Pancreas (tissue), 10 donors: ENCODE measurements at places on chromosomes 4 and X.

DNA sequence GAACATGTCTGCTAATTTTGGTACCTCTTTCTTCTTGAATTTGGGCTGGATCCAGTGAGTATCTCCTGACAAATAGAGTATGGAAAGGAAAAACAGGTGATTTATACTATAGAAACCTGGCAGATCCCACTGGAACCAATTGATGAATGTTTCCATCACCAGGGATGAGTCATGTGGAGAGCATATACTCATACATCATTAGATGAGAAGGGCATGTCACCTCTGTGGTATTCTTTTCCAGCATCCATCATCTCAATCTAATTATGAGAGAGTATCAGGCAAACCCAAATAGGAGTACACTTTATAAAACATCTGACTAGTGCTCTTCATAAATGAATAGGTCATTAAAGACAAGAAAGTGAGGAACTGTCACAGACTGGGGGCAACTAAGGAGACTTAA, 90.7 kb downstream of the CLDN22 start:
- DNase-seq: no peak
- H3K4me3 ChIP-seq: no peak overlapping the region
- H3K27ac ChIP-seq: no peak overlapping the region
- no peaks in the 10 kb centered on the region for H3K36me3 ChIP-seq
- no peaks in the 10 kb centered on the region for H3K27me3 ChIP-seq

DNA sequence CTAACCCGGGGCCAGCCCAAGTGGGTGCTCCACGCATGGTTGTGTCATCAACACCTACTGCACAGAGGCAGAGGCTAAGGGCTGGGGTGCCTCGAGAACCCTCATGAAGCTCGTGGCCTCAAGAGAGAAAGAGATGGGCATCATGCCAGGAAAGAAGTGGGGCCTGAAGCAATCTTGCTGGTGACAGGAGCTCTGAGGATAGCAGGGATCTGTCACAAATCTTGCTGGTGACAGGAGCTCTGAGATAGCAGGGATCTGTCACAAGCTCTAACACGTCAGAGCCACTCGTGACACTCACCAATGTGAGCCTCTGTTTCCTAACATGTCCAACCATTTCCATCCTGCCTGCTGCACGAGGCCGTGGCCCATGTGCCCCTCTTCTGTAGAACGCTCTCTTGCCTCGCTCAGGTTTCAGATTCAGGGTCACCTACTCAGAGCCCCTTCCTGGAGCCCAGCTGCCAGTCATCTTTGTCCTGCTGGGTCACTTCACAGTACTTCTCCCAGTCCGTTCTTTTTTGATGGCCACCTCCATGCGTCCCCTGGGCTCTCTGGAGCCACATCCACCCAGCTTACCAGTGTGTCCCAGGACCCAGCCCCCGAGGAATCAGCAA, 21.1 kb downstream of the PNMA6E start:
- no peaks in the 10 kb centered on the region for H3K36me3 ChIP-seq
- no peak for DNase-seq
- H3K27me3 ChIP-seq: no peaks in the 10 kb centered on the region
- no peak overlapping the region for H3K4me3 ChIP-seq
- H3K27ac ChIP-seq: no peak overlapping the region

- no peak overlapping the region for H3K4me3 ChIP-seq
- no peaks in the 10 kb centered on the region for H3K4me1 ChIP-seq
- DNase-seq: no peak
Measured at GRCh38 chrX:56986138-56986537, 9.2 kb downstream of the SPIN3 start.

DNA sequence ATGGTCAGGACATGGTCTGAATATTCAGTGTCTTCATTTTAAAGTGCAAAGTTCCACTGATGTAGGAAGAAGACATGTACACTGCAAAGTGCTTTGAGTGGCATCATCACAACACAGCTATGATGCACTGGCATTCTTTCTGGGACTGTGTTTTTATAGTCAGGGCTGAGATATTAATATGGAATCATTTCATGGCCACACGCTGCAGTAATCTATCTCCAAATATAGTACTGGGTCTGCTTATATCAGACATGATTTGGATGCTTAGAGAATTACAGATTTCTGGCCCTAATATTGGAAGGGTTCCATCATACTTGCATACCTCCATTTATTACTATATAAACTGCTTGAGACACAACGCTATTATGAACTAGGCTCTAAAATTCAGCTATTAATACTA, 1170.9 kb downstream of the NLGN4X start:
- H3K4me3 ChIP-seq: no peak overlapping the region
- H3K27me3 ChIP-seq: no peaks in the 10 kb centered on the region
- no peak for DNase-seq
- no peaks in the 10 kb centered on the region for H3K36me3 ChIP-seq

DNA sequence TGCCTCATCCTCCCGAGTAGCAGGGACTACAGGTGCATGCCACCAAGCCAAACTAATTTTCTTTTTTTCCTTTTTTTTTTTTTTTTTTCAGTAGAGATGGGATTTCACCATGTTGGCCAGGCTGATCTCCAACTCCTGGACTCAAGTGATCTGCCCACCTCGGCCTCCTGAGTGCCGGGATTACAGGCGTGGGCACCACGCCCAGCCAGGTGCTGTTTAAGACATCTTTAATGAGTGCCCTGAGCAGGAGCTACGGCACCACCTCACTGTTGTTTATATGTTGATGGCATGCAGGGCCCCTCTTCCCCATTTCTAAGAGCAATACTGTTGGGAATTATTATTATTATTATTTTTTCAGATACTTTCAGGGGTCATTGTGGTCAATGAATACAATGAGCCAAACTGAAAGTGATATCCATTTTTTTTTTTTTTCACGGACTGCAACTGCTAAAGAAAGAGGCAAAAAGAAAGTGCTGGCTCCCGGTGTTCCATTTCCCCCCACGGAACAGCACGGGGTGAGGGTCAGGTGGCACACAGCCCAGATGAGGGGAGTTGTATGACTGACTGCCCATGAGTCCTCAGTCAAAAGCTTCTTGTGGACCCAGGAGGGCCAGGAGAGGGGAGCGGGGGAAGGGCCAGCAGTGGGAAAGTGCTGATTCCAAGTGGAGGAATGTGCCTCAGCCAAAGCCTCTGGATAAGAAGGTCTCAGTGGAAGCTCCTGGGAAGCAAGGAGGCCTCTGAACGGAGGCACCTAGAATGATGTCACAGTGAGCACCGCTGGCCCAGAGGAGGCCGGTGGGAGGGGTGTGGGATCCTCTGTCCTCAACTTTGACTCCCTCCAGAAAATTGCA, 101.8 kb upstream of the HPF1 start:
- no peak for DNase-seq
- no peak overlapping the region for H3K4me3 ChIP-seq
- no peaks in the 10 kb centered on the region for H3K36me3 ChIP-seq
- H3K27ac ChIP-seq: no peak overlapping the region
- no peaks in the 10 kb centered on the region for H3K4me1 ChIP-seq

- DNase-seq: no peak
- H3K27ac ChIP-seq: no peak overlapping the region
- H3K36me3 ChIP-seq: no peaks in the 10 kb centered on the region
- H3K27me3 ChIP-seq: no peaks in the 10 kb centered on the region
- H3K4me3 ChIP-seq: no peak overlapping the region
Measured at GRCh38 chr4:93657527-93657926, 171.0 kb upstream of the ATOH1 start.

- no peak for DNase-seq
- no peak overlapping the region for H3K4me3 ChIP-seq
Measured at GRCh38 chr4:172819353-172819752, 349.3 kb upstream of the GALNT7 start.

DNA sequence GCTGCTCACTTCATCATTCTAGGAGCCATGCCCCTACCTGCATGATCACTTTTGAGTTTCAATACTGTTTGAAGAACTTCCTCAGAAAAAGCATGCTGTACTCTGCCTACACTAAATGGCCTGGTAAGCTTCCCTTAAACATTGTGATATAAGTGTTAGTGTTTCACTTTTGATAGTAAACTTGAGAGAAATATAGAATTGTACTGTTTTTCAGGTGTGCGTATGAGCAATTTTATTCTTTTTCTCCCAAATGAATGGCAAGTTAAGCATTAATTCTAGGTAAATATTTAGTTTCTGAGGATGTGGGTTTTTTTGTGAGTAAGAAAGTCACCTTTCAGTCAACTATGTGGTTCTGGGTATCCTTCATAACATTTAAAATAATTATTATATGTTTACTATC, 484.5 kb downstream of the IL15 start:
- no peak overlapping the region for H3K27ac ChIP-seq
- H3K4me3 ChIP-seq: no peak overlapping the region
- H3K36me3 ChIP-seq: no peaks in the 10 kb centered on the region
- no peak for DNase-seq

- H3K4me1 ChIP-seq: no peaks in the 10 kb centered on the region
- no peak for DNase-seq
- H3K4me3 ChIP-seq: no peak overlapping the region
- H3K27ac ChIP-seq: no peak overlapping the region
Measured at GRCh38 chrX:102044496-102044895, 81.0 kb upstream of the TCEAL2 start.

DNA sequence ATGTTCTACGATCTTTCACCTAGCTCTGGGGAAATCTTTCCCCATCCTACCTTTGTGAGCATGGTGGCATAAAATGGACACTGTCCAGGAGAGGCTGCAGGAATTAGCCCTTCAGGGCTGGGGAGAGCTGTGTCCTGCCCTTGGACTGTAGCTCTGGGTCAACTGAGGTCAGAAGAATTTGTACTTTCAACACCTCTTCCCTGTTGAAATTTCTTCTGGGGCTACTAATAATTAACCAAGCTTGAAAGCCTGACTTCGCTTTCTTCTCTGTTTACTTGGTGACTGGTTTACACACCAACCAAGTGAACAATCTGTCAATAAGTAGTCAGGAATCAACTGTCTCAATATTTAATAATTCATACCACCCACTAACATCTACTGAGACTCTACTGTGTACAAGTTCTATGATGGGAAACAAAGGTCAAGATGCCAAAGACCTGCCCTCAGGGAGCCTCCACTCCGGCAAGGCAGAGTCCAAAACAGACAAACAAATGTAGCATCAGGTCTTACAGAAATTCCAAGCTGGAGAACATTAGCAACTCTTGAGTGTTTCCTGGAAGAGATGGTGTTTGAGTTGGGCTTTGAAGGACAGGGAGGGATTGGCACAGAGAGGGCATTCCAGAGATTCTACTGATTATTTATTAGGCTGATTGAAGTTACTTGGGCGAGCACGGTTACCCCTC, 113.1 kb downstream of the ENPP6 start:
- no peaks in the 10 kb centered on the region for H3K36me3 ChIP-seq
- H3K4me3 ChIP-seq: no peak overlapping the region
- H3K27ac ChIP-seq: peak overlapping the region; percentile 4

- H3K36me3 ChIP-seq: no peaks in the 10 kb centered on the region
- H3K27me3 ChIP-seq: no peaks in the 10 kb centered on the region
- H3K4me1 ChIP-seq: no peaks in the 10 kb centered on the region
- DNase-seq: no peak
Measured at GRCh38 chrX:129784371-129784770, 4.6 kb downstream of the SASH3 start.

GRCh38 chr4:120801137-120801758, 121.3 kb downstream of the PRDM5 start:
- H3K27me3 ChIP-seq: no peaks in the 10 kb centered on the region
- no peaks in the 10 kb centered on the region for H3K4me1 ChIP-seq
- no peaks in the 10 kb centered on the region for H3K36me3 ChIP-seq
- H3K27ac ChIP-seq: no peak overlapping the region
- no peak for DNase-seq

- no peak overlapping the region for H3K4me3 ChIP-seq
- no peak for DNase-seq
- H3K27me3 ChIP-seq: peaks cover 11% of the 10 kb centered on the region
- no peaks in the 10 kb centered on the region for H3K36me3 ChIP-seq
- H3K4me1 ChIP-seq: no peaks in the 10 kb centered on the region
Measured at GRCh38 chrX:17692709-17693346, 44.5 kb upstream of the SCML1 start.

DNA sequence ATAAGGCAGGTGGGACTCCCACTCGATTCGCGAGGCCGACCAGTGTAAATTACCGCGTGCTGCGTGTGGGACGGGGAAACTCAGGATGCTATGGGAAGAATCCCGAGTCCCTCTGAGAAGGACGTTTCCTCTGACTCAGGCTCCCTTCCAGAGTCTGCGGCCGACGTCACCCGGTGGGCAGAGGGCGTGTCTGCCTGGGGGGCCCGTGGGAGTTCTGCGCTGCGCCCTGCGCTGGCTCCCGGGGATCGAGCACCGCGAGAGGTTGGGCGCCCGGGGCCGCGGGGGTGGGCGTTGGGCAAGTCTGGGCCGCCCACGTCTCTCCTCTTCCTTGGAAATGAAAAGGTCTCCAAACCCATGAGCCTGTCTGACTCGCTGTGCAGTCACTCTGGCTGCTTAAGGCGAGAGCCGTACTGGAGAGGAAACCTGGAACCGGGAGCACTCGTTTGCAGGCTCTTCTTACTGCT, 568 bp downstream of the NIPAL1 start:
- H3K36me3 ChIP-seq: no peaks in the 10 kb centered on the region
- no peaks in the 10 kb centered on the region for H3K27me3 ChIP-seq
- H3K27ac ChIP-seq: no peak overlapping the region

DNA sequence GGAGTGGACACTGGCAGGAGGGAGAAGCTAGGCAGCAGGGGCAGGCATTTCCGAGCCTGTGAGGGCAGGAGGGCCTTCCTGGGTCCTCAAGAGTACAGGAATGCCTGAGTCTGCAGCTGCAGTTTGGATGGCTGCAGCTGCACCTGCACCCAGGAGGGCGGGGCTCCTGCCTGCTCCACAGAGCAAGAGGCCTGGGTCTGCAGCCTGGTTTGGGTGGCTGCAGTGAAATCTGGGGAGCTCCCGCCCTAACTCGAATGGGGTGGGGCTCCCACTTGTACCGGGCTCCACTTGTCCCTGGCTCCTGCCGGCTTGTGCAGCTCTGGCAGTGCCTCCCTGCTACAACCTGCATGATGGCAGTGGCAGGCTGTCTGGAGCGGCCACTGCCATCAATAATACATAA, 436.0 kb downstream of the ARHGAP24 start:
- H3K27ac ChIP-seq: no peak overlapping the region
- peaks cover 28% of the 10 kb centered on the region for H3K4me1 ChIP-seq
- H3K4me3 ChIP-seq: no peak overlapping the region
- H3K27me3 ChIP-seq: no peaks in the 10 kb centered on the region

GRCh38 chr4:94722270-94722669, 35.5 kb upstream of the BMPR1B start:
- H3K27ac ChIP-seq: peak overlapping the region; percentile 48
- no peaks in the 10 kb centered on the region for H3K27me3 ChIP-seq
- H3K36me3 ChIP-seq: no peaks in the 10 kb centered on the region
- DNase-seq: no peak
- no peak overlapping the region for H3K4me3 ChIP-seq
